ENCODE measurements at places on chromosomes 11 and 22.

- peak; percentile 36 for DNase-seq
Measured at GRCh38 chr11:6419009-6419631, at the start of gene APBB1. TSS of gene APBB1 (minus strand) at chr11:6419094. CDS start at chr11:6411347, 7,747 bp downstream.

DNA sequence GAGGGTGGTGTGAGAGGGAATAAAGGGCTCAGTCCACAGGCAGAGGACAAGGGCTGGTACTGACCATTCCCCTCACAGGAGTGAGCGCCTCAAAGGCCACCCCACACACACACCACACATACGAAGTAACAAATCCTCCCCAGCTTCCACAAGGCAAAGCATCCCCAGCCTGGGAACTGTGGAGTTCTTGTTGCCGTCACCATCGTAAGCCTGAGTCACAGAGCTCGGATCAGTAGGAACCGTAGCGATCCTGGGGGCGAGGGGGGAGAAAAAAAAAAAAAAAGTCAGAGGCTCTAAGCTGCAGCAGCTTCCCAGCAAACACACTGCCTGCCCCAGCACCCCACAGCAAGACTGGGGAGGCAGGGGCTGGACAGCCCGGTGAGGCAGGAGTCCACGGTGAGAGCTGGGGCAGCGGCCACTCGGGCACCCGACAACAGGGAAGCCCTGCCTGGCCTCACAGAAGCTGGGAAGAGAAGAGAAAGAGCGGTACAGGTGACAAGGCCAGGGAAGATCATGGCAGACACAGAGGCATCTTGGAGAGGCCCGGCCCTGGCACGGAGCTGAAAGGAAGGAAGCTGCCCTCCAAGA lies 11.3 kb downstream of the ARFGAP2 start:
- no peak for DNase-seq

GRCh38 chr11:134625151-134625550 lies 213.1 kb upstream of the B3GAT1 start:
- DNase-seq, result no peak

- DNase-seq, result no peak
Measured at GRCh38 chr11:122604621-122605020, 50.9 kb upstream of the UBASH3B start.

DNA sequence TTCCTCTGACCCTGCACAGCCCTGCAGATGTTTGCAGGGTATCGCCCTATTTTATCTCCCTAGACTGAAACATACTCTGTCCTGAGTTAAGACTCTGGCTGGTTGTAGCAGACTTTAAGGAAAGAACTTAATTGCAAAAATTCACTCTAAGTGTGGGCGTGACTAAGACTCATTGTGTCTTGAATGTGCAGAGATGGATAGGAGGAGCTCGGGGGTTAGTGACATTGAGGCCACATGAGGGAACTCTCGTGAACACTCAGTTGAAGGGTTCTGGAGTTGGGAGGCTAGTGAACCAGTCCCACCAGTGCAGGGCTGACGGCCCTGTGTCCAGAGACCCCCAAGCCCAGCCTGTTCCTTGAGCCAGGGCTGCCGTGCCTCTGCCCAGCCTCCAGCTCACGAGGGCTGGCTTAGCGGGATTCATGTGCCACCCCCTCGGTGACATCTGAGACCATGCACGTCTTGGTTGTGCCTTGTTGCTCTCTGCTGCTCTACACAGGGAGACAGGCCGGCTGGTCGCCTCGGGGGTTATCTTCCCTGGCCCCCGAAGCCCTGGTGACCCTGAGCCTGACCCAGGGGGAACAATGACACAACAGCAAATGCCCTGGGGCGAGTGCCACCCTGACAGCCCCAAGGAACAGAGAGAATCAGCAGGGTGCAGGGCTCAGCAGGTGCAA lies 11.4 kb upstream of the TBX1 start:
- no peak for DNase-seq

DNA sequence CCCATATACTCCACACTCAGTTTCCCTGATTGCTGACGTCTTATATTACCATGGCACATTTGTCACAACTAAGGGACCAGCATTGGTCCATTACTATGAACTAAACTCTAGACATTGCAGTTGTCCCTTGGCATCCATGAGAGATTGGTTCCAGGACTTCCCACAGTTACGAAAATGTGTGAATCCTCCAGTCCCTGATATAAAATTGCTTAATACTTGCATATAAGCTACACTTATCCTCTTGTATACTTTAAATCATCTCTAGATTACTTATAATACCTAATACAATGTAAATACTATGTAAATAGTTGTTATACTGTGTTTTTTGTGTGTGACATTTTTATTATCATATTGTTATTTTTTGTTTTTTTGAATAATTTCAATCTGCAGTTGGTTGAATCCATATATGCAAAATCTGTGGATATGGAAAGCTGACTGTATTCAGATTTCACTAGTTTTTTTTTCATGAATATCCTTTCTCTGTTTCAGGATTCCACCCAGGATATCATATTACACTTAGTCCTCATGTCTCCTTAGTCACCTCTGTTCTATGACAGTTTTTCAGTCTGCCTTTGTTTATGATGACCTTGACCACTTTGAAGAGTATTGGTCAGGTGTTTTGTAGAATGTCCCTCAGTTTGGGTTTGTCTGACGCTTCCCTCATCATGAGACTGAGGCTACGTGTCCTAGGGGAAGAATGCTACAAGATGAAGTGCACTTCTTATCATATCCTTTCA lies 55.3 kb downstream of the INSC start:
- no peak for DNase-seq
